ENCODE measurements at places on chromosomes 7 and 10.
A peak's percentile ranks its signal among the peaks of the same experiment; 100 is the strongest.

DNA sequence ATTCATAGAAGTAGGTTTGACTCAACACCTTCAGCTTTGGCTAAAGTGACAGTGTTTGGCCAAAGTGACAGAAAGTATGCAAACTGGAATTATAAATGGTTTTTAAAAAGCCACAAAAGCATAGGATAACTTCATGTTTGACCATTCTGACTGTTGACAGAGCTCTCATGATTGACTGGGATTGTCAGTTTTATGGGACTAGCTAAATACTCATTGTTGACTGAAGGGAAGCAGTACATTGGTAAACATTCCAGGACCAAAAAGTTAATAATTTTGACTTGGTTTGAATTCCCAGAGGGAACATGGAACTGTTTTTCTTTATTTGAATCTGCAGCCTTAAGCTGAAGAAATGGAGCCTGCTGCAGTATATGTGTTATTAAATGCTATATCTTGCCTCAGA lies 84.6 kb upstream of the STEAP4 start:
- no peak for DNase-seq

DNA sequence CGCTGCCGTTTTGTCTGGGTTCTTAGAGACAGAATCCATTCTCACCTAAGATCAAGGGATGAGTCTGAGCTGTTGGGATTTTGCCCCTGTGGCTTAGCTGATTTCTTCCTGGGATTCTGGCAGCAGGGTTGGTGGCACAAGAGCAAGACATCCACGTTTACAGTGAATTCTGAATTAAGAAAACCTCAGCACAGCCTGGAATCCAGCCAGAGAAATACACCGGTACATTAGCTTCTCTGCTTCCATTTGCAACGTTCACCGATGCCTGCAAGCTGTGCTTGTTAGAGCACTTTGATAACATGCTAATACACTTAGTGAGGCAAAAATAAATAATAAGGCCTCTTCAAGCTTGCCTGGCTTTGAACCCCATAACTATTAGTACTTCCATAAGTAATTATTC lies 569.8 kb downstream of the CALN1 start:
- DNase-seq: no peak

- DNase-seq: no peak
Observed at GRCh38 chr7:127813991-127814541, 162.1 kb downstream of the SND1 start.

GRCh38 chr10:127535802-127536515 lies 13.2 kb upstream of the NPS start:
- no peak for DNase-seq

DNA sequence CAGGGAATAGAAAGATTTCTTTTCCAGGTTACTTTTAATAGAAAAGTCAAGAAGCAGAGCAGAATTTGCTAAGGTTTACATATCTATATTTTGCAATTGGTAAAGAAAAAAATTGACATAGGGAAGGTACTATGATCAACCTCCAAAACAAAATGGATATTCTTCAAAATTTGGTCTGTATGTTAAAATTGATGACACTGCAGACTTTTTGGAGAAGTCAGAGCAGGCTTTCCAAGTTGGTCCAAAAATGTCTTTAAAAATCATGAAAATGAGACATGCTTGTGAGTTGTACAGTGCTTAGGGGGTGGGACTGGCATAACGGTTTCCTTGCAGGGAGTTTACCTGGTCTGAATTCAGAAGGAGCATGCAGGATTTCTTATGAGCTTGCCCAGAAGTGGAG lies 77.0 kb downstream of the TFPI2 start:
- no peak for DNase-seq

- DNase-seq: no peak
Observed at GRCh38 chr7:87552351-87552900, 48.3 kb downstream of the ABCB1 start.

- DNase-seq: no peak
Observed at GRCh38 chr7:68969571-68969970, 628.7 kb upstream of the AUTS2 start.

GRCh38 chr10:133557381-133557780 lies 8.0 kb downstream of the SYCE1 start:
- DNase-seq: no peak

- DNase-seq: no peak
Observed at GRCh38 chr10:5668429-5668828, 2.0 kb upstream of the ASB13 start.

DNA sequence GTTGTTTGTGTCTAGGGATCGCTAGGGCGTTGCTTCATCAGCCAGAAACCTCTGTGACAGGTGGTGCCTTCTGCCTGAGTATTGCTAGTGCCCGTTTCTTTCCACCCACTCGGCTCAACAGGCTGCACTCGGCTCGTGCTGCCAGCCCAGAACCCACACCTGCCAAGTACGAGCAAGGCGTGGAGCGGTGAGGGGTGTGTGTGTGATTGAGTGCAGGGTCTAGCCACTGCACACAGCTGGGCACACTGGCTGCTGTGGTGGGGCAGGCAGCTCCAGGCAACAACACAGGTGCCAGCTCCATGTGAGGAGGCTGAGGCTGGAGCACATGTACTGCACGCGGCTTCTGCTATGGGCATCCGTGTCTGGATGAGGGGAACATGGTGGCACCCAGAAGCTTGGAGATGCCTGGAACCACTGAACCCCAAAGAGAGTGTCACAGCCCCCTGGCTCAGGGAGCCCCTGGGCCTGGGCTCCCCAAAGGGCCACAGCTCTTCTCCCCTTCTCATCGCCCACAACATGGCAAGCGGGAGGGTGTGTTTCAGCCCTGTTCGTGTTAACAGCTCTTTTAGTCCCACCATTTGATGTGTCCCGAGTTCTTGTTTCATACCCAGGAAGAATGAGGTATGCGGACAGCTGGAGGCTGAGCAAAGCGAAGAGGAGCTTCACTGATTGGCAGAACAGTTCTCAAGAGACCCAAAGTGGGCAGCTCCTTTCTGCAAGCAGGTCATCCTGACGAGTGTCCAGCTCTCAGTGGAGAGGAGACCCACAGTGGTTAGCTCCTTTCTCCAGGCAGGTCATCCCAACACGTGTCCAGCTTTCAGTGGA lies 78.1 kb downstream of the HDAC9 start:
- no peak for DNase-seq

- no peak for DNase-seq
Observed at GRCh38 chr10:129617768-129618167, 150.7 kb downstream of the MGMT start.

DNA sequence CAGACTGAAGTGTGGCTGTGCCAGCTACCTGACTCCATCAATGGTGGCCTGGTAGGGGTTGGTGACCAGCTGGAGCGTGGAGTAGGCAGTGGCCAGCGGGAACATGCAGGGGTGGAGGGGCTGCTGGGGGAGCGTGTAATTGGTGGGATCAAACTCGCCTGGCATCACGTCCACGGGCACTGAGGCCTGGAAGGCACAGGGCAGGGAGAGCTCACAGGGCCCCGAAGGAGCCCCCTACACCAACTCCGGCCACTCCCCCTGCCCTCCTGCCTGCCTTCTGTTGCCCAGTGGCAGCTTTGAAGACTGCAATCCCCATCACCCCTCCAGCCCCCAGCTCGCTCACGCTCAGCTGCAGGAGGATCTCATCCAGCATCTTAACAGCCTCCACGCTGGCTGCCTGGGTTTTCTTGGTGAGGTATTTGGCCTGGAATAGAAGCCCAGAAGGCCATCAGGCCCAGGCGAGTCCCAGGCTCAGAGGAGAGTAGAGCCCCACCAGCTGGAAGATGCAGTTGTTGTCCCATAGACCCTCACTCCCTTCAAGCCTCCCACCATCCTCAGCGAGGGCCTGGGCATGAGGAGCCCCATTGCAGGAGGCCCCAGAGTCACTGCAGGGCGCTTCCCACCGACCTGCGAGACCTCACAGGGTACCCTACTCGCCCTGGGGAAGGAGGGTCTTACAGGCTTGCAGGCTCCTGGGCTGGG lies 7.1 kb downstream of the POLD2 start:
- DNase-seq: no peak

- DNase-seq: no peak
Observed at GRCh38 chr7:1312136-1313070, 79.7 kb downstream of the UNCX start.

GRCh38 chr10:73872190-73872710 lies 2.1 kb downstream of the CAMK2G start:
- no peak for DNase-seq

GRCh38 chr7:66837661-66838060 lies 83.4 kb upstream of the TMEM248 start:
- no peak for DNase-seq

- no peak for DNase-seq
Observed at GRCh38 chr10:66760941-66761340, 164.9 kb upstream of the LRRTM3 start.

GRCh38 chr10:23379686-23380085 lies 35.1 kb upstream of the C10orf67 start:
- no peak for DNase-seq

- no peak for DNase-seq
Observed at GRCh38 chr7:27895551-27895950, 155.6 kb downstream of the TAX1BP1 start.

- no peak for DNase-seq
Observed at GRCh38 chr7:158257516-158258410, 329.9 kb downstream of the PTPRN2 start.

GRCh38 chr7:116842371-116842770 lies 20.0 kb upstream of the CAPZA2 start:
- no peak for DNase-seq

DNA sequence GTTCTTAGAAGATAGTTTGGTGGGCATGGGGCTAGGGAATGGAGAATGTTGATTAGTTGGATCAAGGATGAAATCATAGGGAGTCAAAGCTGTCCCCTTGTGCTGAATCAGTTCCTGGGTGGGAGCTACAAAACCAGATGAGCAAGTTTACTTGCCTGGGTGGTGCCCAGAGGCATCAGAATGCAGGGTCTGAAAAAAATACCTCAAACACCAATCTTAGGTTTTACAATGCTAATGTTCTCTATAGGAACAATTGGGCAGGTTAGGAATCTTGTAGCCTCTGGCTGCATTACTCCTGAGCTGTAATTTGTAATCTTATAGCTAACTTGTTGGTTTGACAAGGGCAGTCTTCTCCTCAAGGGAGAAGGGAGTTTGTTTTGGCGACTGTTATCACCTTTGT lies 34.4 kb downstream of the LHFPL3 start:
- DNase-seq: no peak

- DNase-seq: no peak
Observed at GRCh38 chr10:34773636-34774630, 41.2 kb downstream of the PARD3 start.

DNA sequence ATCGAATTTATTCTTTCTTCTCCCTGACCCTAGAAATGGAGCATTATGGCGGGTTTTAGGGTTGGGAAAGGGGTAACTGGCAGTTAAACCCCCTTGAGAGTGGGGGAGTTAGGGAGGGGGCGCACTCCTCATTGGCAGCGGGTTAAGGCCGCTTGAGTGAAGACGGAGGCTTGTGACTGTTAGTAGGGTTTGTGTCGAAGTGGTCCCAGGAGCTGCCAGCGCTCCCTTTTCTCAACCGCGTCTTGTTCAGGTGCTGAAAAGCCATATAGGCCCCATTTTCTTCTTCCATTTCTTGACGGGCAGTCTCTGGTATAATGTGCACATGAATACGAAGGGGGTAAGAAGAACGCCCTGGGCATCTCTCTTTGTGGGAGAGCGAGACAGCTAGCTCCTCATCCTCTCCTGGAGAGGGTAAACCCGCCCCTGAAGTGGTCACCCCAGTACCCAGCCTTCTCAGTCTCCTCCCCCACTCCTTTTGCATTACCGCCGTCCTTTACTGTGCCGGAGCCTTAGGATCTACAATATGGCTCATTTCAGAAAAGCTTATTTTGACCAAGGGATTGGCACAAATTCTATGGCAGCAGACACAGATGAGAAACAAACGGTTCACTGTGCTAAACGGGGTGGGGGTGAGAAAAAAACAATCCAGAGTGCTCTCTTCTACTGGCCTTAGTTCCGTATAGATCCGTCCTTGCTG lies 836 bp downstream of the KMT2E start:
- DNase-seq: no peak

DNA sequence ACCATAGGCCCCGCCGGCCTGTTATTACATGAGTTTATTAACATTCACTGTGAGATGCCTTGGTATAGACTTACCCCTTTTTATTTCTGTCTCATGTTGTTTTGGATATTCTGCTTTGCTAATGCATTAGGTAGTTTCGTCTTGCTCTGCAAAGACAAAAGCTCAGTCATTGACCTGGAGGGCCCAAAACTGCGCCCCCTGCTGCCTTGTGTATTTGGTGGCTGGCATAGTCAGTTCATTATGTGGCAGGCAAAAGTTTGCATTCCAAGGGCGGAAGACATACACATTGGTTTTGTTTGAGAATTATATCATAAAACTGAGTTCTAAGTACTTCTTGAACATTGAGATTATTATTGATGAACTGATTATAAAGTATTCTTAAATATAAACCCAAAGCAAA lies 372.5 kb downstream of the SDK1 start:
- DNase-seq: peak; percentile 5

DNA sequence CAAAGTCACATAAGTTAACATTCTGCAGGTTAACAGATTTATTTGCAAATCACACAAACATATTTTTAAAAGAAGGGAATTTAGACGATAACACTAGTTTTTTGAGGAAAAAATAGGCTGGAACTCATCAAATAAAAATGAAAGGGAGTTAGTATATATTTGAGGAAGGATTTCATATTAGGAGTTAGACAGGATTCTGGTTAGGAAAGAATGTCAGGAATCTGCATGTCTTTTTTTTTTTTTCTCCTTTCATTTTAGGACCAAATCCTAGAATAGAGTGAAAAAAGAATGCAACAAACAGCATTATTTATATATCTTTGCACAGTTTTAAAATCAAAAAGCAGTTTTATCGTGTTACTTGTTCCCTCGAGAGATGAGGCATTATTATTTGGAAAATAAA lies 8.9 kb upstream of the TRDMT1 start:
- no peak for DNase-seq

- peak; percentile 12 for DNase-seq
Observed at GRCh38 chr10:49049660-49050059, 65.7 kb downstream of the VSTM4 start.

DNA sequence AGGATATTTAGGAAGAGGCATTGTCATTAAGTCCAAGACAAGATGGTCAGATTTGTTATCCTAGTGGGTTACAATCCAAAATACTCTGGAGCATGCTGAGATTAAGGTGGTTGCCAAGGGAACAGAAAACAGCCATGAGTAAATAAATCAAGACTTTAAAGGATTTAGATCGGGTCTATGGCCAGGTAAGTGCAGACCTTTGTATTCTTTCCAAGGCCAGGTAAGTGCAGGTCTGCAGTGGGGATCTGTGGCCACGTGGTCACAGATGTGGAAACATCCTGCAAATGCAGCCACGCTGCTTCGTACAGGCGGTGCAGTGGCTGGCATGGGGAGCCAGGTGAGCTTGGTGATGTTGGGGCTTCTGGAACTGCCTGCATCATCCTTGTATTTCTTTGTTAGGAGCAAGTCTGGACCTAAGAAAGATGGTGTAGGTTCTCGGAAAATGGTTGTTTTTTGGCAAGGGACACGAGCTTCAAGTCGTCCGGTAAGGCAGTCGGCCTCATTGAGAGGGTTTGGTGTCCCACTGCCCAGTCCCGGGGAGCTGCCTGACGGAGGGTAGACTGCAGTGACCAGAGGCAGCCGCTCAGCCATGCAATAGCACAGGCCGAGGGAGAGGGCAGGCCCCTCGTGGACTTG lies 21.8 kb downstream of the ZNF775 start:
- no peak for DNase-seq

- no peak for DNase-seq
Observed at GRCh38 chr10:71395621-71396020, 1.1 kb upstream of the CDH23 start.

Measured in fibroblast of the conjunctiva (primary cell).